NK-92 treated with Interleukin-12 subunit alpha and Interleukin-12 subunit beta, amount 100 ng/mL, for 24 hours (cell line): ENCODE measurements at places on chromosomes 4 and X.

DNA sequence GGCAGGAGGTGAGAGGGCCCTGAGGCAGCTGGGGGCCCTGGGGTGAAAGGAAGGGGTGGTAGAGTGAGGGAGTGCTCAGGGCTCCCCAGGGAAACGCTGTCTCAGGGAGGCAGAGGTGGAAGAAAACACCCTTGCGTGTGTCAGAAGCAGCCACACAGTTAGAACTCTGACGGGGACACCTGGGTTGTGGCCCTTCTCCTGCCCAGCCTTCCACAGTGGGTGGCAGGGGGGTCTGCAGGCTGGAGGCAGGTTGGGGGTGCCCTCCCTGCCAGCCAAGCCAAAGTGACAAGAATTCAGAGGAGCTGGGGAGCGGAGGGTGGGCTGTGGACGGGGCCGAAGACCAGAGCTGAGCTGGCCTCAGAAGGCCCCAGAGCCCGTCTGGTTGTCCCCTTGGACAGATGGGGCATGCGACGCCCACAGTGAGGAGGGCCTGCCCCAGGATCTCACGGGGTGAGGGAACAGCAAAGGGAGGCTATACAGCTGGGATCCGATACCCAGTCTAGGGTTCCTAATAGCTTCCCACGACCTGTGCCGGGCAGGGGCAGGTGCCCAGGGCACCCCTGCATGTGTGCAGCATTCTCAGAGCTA lies 105.2 kb upstream of the ADRA2C start:
- no peak for DNase-seq

- no peak for DNase-seq
Observed at GRCh38 chr4:188399834-188400233, 260.6 kb downstream of the TRIML1 start.

- DNase-seq: no peak
Observed at GRCh38 chr4:104743215-104743653, 248.5 kb upstream of the CXXC4 start.

DNA sequence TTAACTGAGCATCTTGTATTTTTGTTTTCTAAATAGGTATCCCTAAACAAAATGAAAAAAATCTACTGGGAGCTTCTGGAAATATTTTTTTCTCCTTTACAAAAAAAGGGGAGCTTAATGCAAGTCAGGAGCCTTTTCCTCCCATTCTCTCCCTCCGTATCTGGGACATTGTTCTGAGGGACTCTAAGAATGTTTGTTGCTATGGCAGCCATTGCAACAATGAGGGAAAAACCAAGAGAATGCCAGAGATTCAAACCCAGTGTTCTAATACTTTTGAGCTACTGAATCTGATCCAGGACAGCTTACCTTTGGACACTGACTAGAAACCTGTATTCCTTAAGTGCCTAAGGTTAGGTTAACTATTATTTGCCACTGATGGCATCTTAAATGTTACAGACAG lies 485.7 kb upstream of the HS3ST1 start:
- DNase-seq: no peak

DNA sequence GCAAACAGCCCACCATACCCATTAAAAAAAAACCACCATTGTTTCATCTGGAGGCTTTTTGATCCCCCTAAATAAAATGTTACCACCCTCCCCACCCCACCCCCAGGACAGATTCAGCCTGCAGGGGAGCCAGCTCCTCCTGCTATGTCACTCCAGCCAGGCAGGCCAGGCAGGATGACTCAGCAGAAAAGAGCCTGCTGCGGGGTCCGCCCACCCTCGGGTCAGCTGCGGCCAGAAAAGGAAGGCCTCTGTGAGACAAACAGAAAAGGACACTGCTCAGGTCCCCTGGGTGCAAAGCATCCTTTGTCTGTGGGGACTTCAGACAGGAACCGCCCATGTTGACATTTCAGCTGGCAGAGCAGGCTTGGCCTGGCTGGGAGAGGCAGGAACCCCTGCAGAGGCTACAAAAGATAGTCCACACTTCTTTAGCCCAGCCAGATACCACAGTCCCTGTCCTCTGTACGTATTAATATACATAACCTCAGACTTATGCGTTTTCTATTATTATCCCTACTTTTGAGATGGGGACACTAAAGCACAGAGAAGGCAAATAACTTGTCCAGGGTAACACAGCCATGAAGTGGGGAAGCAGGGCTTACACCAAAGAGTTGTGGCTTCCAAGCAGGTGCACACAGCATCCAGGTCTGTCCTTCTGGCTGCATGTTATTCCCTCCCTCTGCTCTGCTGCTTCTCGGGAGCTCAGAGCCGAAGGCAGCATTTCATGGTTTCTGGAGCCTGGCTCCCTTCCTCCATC lies 147.7 kb downstream of the CPEB2 start:
- no peak for DNase-seq

DNA sequence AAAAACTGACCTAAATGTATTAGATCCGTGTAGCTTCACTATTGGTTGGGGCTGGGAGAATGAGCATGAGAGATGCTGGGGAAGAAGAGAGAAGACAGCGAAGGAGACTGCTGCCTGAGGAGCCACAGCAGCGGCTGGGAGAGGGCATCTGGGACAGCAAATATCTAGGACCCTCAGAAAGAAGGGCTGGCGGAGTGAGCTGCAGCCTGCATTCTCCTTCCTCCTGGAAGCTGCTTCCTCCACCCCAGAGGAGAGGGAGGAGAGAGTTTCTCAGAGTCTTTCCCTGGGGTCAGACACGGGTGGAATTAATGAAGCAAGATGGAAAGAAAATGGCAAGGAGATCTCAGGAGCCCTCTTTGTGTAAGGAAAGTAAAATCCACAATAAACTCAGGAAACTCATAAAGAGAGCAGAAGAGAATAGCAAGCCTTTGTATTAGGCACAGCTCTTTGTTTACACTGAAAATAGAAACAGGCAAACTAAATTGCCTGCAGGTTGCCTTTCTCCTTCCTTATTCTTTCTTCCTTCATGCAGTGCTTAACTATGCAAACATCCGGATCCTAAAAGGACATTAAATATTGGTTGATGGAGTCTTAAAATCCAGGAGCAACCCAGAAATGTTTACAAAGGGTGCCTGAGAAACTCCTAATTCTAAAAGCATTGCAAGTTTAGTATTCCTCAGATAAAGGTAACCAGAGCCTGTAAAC lies 130.3 kb upstream of the GALNT7 start:
- no peak for DNase-seq

GRCh38 chr4:112311516-112311915 lies 14.3 kb downstream of the ALPK1 start:
- DNase-seq: no peak
